ENCODE measurements at places on chromosomes 5 and 9.
A peak's percentile ranks its signal among the peaks of the same experiment; 100 is the strongest.

DNA sequence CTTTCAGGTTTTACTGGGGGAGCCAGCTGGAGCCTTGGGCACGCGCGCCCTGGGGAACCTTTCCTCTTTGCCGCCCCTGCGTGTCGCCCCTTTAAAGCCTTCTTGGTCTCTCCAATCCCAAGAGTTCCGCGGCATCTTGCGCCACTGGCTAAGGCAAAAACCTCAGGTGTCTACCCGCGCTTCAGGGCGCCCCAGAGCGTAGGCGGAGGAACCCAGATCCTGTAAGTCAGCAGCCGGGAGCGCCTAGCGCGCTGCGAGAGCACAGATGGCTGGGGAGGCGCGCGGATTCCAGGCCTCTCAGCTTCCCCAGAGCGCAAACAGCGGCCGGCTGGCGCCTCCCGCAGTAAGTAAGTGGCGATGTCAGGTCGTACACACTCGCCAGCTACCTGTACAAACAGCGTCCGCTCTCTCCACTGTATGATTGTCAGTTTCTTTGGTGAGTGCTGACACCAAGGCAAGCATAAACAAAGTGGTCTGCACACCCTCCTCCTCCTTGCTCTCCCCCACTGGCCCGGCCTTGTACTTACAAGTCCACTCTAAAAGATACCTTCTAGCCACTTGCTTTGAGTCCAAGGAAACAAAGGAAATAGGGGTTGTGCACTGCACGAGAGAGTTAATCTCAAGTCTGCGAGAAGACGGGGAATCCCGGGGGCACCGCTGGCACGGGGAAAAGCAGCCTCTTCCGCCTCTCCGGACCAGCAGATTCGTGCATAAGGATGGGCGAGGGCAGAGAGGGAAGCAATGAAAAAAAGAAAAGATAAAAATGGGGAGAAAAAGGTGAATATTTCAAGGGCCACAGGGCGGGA is 2.9 kb downstream of the HTR1A start:
- DNase-seq: no peak

- DNase-seq: no peak
These were observed 1.5 kb downstream of the FRMPD1 start for GRCh38 chr9:37652261-37652660.

GRCh38 chr5:16957304-16958196 is 21.5 kb upstream of the MYO10 start:
- DNase-seq: peak; percentile 82

GRCh38 chr9:19174127-19174912 is 47.0 kb upstream of the PLIN2 start:
- peak; percentile 66 for DNase-seq

GRCh38 chr5:120252839-120253238 is 211.3 kb upstream of the PRR16 start:
- no peak for DNase-seq

DNA sequence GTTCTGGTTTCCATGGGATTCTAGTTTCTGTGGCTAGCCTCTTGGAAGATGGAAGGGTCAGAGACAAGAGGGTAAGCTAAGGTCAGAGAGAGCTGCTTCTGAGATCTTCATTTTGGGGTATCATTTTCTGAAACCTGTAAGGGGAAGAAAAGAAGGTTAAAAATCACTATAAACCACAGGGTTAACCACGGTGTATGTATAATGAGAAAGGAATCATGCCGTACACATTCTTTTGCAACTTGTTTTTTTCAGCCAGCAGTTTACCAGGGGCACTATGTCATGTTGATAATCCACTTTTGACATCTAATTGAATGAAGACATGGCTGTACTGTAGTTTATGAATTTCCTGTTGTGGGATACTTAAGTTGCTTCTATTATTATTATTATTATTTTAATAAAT is 164.4 kb downstream of the FOCAD start:
- DNase-seq: no peak

DNA sequence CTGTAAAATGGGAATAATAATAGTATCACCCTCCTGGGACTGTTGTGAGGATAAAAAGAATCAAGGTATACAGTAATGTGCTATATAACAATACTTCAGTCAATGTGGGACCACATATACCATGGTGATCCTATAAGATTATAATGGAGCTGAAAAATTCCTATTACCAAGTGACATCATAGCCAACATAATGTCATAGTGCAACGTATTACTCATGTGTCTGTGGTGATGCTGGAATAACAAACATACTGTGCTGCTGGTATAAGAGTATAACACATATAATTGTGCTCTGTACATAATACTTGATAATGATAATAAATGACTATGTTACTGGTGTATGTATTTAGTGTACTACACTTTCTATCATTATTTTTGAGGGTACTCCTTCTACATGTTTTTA is 38.1 kb downstream of the LIFR start:
- no peak for DNase-seq

- no peak for DNase-seq
These were observed 44.6 kb upstream of the ALDH1B1 start for GRCh38 chr9:38347946-38348345.

- no peak for DNase-seq
These were observed 8.2 kb downstream of the CEP120 start for GRCh38 chr5:123414974-123415373.

DNA sequence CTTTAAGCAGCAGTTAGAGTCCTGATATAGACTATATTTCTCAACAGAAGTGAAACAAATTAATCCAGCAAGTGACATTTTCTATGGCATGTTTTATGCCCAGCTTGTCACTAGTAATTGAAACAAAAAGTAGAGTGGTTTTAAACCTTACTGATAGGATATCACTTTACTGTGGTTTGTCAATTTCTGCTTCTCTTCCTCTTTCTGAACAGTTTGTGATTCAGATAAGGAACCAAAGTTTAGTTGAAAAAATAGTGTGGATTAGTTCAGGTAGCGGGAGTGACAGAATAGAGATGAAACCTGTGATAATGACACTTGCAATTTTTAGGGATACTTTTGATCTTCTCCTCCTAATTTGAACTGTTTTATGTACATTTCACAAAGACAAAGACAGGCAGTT is 485.7 kb upstream of the EDIL3 start:
- no peak for DNase-seq

DNA sequence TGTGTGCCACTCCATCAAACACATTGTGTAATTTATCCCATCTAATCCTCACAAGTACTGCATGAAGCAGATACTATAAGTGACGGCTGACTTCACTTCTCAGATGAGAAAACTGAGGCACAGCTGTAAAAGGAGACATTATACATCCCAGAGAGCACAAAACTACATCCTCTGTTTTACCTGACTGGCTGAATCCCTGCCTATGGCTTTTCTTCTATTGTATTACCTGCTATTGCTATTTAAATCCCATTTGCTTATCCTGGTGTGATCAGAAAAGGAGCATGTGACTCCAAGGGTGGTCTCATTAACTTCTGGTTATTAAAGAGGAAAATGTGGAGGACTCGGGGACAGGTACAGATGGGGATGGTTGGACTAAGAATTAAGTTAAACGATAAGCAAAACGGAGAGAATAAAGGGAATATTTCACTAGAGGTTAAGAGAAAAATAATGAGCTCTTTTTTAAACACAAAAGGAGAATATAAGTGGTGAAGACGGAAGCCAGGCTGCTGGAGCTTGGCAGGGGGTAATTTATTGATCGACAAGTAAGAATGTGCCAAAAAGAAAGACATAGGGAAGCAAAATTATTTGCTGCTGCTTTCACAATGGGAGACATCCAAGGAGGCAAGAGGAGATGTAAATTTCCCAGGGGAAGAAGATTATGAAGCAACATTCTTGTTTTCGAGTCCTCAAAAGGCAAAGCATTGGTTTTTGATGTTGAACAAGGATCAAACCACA is 155.7 kb upstream of the GPR151 start:
- no peak for DNase-seq

GRCh38 chr5:44390351-44390750 is 1.1 kb upstream of the FGF10 start:
- DNase-seq: no peak

- no peak for DNase-seq
These were observed 80.6 kb downstream of the FEM1C start for GRCh38 chr5:115463983-115464382.

DNA sequence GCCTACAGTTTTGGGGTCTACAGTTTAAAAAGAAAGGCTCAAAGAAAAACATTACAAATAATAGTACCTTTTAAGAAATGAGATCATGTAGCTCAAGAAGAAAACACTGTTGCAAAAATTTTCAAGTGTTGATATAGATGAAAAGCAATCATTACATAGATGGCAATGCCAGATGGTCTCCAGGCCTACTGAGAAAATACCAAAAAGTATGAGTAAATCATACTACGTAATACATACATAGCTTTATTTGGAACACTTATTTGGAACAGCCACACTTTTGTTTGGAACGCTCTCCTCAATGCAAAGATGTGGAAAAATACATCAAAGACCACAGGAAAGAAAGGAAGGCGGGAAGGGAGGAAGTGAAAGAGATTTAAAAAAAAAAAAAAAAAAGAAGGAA is 44.1 kb downstream of the MARCHF11 start:
- no peak for DNase-seq

DNA sequence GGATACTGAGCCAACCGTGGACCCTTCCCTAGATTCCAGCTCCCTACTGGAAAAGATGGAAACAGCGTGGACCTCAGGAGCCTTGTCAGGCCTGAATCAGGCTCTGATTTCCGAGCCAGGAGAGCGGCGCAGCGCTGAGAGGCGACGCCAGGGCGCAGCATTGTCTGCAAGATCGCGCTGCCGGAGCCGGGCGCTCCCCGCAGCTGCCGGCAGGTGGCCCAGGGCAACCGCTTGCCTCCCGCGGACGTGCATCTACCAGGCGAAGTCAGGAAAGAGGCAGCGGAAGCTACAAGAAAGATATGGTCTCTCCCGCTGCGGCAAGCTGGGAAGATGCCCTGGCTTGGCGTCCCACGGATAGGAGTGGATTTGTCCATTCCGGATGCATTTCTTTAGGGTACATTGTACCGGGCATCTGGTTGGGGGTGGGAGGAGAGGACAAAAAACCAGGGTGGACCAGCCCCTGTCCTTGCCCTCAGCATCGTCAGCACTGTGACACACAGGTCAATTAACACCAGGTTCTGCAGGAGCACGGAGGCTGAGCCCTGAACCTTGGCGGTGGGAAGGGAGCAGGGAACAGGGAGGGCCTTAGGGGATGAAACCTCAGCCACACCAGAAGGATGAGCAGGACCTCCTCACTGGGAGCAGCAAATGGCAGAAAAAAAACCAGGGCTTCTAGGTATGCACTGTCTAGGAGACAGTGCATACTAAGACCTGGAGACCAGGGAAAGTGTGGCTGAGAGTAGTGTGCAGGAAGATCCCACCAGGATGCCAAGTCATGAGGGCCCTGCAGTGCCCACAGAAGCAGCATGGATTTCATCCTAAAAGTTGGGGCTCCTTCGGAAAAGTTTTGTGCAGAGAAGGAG is 55.9 kb downstream of the SFXN1 start:
- DNase-seq: no peak
